Heart left ventricle (tissue), 16 donors: ENCODE measurements at places on chromosomes 4 and X.

- H3K36me3 ChIP-seq = no peaks in the 10 kb centered on the region
- H3K27me3 ChIP-seq = peaks cover 3% of the 10 kb centered on the region
- no peak overlapping the region for H3K4me3 ChIP-seq
- DNase-seq = no peak
- H3K4me1 ChIP-seq = no peaks in the 10 kb centered on the region
These were observed 10.3 kb upstream of the UGT8 start for GRCh38 chr4:114588305-114588704.

DNA sequence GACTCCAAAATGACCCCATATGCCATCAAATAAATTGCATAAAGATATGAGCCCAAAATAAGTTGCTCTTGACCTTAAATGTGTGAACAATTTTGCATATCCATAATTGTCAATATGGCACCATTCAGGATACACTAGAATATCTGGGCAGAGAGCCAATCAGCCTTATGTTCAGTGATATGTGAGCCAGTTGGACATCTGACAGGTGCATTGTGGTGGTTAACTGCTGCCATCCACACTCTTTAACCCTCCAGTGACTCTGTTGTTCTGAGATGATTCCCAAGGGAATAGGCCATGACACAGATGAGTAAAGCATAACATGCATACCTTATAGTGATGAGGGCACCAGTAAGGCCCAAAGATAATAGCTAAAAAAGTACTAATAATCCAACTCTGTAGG lies 500.1 kb downstream of the PCDH18 start:
- no peaks in the 10 kb centered on the region for H3K27me3 ChIP-seq
- H3K4me3 ChIP-seq = no peak overlapping the region
- H3K36me3 ChIP-seq = no peaks in the 10 kb centered on the region

DNA sequence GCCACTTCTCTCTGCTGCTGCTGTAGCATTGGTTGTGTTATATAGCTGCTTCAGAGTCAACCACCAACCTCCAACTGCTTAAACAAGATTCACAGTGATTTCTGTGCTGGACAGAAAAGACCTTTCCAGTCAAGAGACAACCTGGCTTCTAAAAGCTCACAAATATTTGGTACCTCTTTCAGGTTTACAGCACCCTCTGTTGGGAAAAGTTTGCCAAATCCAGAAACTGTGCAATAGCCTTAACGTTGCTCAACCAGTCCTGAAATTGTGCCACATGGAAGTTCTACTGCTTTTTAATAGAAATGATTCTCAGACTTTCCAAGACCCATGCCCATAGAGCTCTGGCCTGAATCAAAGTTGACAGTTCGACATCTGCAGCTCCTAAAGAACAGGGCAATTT lies 842.1 kb upstream of the HTR2C start:
- no peak overlapping the region for H3K27ac ChIP-seq
- no peaks in the 10 kb centered on the region for H3K27me3 ChIP-seq
- no peak for DNase-seq
- no peaks in the 10 kb centered on the region for H3K4me1 ChIP-seq

GRCh38 chr4:24639714-24640113 lies 55.4 kb upstream of the DHX15 start:
- no peak overlapping the region for H3K4me3 ChIP-seq
- no peak overlapping the region for H3K27ac ChIP-seq
- DNase-seq = no peak
- H3K4me1 ChIP-seq = no peaks in the 10 kb centered on the region

- H3K4me3 ChIP-seq = no peak overlapping the region
- DNase-seq = no peak
- H3K27ac ChIP-seq = no peak overlapping the region
- no peaks in the 10 kb centered on the region for H3K36me3 ChIP-seq
- no peaks in the 10 kb centered on the region for H3K4me1 ChIP-seq
These were observed 31.1 kb downstream of the UCHL1 start for GRCh38 chr4:41287852-41288251.

DNA sequence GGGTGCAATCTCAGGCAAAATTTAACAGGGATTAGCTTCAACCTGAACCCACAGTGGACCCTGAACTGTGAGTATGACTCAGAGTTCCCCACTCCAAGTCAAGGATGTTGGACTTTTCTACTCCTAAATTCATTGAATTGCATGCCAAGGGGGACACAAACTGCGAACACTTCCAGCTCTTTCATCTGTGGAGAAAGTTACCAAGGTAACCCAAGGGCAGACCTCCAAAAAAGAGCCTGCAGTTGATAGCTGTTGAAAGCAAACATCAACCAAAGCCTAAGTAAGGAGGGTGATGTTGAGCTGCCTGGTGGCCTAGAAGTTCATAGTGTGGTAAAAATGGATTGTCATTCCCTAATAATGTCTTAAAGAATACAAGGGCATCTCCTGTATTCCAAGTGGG lies 1242.9 kb downstream of the C4orf33 start:
- H3K4me1 ChIP-seq = no peaks in the 10 kb centered on the region
- no peak for DNase-seq
- H3K27ac ChIP-seq = no peak overlapping the region

- H3K36me3 ChIP-seq = no peaks in the 10 kb centered on the region
- peaks cover 12% of the 10 kb centered on the region for H3K27me3 ChIP-seq
- no peak for DNase-seq
- H3K4me1 ChIP-seq = no peaks in the 10 kb centered on the region
These were observed 19.1 kb downstream of the ATP5ME start for GRCh38 chr4:654871-655463.
